ENCODE measurements at places on chromosomes 7 and 10.

DNA sequence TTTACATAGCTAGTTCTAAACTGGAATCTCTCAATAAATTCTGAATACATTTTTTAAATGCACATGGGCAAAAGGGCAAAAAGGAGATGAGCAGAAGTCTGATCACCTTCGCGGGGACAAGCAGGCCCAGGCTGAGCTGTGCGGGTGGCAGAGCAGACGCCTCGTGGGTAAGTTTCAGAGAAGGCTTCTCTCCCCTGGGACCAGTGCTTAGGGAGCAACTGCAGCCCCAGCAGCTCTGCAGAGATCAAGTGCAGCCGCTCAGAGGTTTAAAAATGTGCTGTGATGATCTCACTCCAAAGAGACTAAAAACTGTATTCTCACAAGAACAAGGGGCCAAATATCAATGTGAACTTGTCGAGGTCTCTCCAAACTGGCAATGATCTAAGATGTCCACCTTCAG, 264.3 kb upstream of the RNF32 start:
- no peak for DNase-seq

DNA sequence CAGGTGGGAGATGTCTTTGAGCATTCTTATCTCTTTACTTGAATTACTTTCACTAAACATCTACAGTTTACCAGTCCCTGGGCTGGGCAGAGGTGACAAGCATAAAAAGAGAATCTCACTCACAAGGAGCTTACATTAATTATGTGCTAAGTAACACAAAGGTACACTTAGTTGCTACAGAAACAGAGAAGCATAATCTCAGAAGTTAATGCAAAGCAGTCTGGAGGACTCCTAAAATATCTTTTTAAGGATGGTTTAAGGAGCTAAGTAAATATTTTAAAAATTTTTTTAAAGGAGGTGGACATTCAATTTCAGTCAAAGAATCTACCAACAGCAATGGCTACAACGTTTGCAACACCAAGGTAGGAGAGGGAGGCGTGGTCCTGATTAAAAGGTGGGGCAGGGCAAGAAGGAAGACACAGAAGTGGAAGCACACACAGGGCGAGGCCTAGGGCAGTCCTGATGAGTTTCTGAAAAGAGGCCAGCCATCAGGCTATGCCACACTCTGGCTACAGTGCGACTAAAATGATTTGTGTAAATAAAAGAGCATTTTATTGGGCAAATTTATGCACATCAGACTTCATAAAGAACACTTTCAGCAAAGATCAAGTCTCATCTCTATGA, 5.3 kb downstream of the LARP4B start:
- no peak for DNase-seq

DNA sequence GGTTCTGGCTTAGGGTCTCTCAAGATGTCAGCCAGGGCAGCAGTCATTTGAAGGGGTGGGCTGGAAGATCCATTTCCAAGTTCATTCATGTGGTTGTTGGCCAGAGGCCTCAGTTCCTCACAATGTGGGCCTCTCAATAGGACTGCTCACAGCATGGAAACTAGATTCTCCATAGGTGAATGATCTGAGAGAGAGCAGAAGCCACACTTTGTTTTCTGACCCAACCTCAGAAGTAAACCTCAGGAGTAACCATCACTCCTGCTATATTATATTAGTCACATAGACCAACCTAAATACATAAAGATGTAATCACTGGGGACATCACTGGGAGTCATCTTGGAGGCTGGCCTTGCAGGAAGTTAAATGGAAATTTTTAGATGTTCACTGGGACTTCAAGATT, 42.2 kb downstream of the GBF1 start:
- no peak for DNase-seq

GRCh38 chr10:46233181-46233580, 53.6 kb upstream of the ANTXRL start:
- DNase-seq = no peak

GRCh38 chr10:84659027-84659426, 330.6 kb downstream of the CCSER2 start:
- no peak for DNase-seq

DNA sequence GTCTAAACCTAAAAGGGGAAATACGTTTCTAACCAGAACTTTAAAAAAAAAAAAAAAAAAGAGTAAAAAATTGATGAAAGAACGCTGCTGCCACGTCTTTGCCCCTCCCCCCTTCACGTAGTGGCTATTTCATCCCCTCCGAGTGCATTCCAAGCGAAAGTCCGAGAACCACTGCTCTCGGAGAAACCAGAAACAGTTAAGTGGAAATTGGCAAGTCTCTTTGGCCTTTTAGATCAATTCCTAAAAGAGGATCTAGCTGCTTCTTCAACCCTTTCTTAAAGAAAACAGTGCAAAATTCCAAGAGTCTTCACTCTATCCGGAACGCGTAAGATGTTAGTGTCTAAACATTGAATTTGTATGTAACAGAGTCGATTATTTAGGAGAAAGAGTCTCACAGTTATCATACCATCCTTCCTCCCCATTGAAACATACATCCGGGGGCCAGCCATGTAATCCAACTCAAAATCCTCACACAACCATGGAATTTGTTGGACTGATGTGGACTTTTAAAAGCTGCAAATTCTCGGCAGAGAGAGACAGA, 1.1 kb downstream of the P4HA1 start:
- peak; percentile 23 for DNase-seq

DNA sequence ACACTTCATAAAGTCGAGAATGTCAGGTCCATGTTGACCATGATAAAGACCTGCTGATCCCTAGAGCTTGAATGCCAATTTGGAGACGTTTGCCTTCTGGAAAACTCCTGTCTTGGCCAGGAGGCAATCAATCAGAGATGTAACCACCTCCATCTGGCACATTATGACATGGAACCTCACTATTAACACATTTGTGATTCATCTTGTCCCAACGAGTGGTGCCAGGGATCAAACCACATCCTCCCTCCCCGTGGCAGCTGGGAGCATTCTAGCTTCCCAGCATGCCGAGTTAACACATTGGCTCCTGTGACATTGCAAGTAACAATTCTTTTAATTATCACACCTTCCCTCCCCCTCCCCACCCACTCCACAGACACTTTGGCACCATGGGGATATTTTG, 84.0 kb upstream of the PPP1R17 start:
- DNase-seq = no peak

DNA sequence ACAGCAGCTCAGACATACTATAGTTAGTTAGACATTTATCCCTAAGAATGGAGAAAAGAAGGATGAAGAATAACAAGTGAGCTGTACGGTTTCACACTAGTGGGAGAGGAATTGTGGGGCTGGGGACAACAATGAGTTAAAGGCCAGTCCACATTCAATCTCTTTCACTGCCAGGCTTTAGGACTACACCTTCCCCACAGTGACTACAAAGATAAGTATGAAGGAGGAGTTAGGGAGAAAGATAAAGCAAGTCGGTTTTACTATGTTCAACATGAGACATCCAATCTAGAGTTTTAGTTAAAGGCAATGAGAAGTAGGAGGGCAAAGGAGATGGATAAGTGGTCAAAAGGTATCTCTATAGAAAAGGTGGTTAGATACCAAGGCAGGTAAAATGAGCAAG, 16.3 kb downstream of the ARHGAP12 start:
- DNase-seq = no peak

DNA sequence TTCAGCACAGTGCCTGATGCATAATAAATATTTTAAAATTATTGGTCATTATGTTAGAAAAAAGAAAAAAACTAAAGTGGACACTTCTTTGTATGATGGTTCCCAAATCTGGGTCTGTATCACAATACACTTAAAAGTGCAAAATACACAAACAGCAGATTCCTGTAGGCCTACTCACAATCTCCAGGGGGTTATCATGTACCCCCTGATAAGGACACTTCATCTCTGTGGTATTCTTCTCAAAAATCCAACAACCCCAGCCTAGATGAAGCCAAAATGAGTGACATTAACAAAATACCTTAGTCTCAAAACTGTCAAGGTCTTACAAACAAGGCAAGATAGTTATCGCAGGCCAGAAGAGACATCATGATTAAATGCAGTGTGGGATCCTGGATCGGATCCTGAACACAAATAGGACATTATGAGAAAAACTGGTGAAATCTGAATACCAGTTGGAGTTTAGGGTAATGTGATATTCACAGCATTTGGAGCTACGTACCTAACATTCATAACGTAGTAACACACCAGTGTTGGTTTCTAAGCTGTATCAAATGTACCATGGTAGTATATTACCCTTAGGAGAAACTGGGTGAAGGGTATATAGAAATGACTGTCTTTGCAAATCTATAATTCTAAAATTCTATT, 45.2 kb downstream of the NSUN6 start:
- no peak for DNase-seq

GRCh38 chr7:138843632-138844580, 45.9 kb upstream of the ATP6V0A4 start:
- DNase-seq = no peak

DNA sequence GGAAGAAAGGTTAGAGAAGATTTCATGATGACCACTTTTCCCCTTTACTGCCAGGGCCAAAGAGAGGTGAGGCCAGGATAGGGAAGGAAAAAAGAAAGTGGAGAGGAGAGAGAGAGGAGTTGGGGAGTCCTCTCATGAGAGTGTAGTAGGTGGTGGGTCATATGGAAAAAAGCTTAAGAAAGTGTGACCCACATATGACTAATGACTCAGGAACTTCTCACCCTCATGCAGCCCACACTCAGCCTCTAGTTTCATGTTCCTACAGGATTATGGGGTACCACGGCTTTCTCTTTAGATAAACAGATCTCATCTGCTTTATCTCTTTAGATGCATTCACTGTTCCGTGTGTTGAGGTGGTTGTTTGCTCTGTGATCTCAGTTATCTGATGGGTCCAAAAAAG, 462.5 kb upstream of the IGFBP3 start:
- DNase-seq = no peak

DNA sequence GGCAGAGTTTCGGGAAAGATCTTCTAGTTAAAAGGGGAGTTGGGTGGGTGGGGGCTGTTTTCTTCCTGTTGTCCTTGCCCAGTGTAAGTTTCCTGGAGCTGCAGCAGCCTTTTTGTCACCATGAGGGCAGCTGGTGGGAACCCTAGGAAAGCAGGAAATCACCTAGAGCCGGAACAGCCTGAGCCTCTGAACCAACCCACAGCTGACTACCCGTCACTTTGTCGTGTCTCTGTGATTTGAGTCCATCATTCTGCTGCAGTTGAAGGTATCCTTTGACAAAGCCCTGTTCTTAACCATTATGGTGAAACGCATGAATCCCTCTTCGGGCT, 1.2 kb upstream of the C10orf143 start:
- no peak for DNase-seq

DNA sequence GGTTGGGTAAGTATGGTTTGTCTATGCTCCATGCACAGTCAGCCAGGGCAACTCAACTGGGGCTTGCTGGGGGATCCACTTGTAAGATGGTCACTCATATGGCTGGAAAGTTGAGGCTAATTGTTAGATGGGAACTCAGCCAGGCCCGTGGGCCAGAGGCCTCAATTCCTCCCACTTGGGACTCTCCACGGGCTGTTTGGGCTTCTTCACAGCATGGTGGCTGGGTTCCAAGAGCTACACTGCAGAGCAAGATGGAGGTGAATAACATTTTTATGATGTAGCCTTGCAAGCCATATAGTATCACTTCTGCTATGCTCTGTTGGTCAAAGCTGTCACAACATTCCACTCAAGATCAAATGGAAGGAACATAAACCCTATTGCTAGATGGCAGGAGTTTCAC, 39.2 kb downstream of the ELMO1 start:
- DNase-seq = no peak

- no peak for DNase-seq
Observed at GRCh38 chr7:25843467-25843866, 308.5 kb upstream of the NFE2L3 start.

DNA sequence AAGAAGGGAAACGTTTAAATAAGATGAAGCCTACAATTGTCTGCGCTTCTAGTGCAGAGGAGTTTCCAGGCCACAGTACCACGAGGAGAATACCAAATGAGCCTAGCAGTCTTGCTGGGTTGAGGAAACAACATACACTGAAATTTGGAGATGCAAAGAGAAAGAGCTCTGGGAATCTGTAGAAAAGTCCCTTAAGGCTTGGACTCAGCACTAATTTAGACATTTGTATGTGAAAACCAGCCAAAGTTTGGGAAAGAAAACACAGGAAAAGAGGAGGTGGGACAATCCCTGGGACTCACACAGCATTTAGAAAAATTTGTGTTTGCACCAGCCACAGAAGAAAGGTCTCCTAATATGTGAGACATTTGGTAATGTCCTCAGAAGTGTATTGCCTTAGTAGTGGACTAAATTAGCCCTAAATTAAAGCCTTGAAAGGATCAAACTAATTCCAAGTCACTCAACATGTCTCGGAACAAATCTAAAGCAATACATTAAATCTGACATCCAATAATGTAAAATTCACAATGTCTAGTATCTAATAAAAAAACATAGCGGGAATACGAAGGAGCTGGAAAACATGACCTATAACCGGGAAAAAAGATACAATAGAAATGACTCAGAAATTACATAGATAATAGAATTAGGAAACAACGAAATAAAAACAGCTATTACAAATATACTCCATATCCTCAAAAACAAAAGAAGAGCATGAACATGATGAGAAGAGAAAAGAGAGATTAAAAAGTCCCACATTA, 187.1 kb upstream of the NAMPT start:
- DNase-seq = no peak

GRCh38 chr7:151934584-151934983, 21.7 kb upstream of the GALNTL5 start:
- DNase-seq = no peak

DNA sequence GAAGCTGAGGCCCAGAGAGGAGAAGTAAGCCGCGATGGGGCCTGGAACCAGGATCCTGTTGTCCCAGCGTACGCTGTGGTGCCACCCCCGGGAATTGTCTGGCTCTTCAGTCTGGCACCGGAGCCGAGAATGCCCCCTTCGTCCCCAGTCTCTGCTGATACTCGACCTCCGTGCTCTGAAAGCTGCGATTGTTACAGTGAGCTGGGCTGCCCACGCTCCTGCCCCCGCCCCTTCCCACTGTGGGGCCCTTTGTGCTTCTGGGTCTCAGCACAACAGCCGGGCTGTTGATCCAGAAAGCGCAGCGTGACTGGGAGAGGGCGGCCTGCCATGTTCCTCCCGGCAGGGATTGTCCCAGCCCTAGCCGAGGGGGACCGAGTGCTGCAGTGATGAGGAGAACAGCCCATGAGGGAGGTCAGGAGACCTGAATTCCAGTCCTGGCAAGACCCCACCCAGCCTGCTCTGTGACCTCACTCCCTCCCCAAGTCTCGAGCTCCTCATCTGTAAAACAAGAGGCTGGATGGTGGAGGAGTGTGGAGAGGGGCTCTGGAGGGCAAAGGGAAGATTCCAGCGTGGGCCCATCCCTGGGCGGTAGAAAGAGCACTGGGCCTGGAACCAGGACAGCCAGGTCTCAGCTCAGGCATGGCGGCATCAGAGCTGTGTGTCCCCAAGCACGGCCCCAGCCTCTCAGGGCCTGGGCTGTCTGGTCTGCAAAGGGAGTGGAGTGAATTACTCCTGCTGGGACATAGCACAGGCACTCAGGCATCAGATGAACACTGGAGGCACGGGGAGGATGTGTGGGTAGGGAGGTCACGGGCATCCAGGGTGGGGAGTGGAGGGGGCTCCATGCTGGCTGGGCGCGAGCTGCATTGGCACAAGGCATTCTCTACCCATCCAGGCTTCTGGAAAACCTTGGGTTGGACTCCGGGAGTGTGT, 43.6 kb downstream of the TSPAN15 start:
- DNase-seq = no peak

GRCh38 chr7:28070297-28071055, 110.1 kb downstream of the JAZF1 start:
- no peak for DNase-seq

GRCh38 chr7:8435095-8435494, 1.7 kb downstream of the NXPH1 start:
- no peak for DNase-seq

GRCh38 chr7:28879105-28879504, 79.0 kb downstream of the TRIL start:
- DNase-seq = no peak

- no peak for DNase-seq
Observed at GRCh38 chr10:78690354-78691111, 378.2 kb upstream of the ZMIZ1 start.
